ENCODE measurements at places on chromosomes 1 and 21. TPM values are rescaled to one million over a fixed set of nuclear protein-coding genes. Genes with fewer than 3 reads are reported as not detected.

Gene TRAF3IP3
- 1.4 TPM for total RNA-seq

Gene HMGCS2
- 867 TPM for total RNA-seq

GRCh38 chr1:82108843-82109242, 308.1 kb downstream of the ADGRL2 start:
- DNase-seq, result no peak

Gene ORC1
- total RNA-seq, result 0.38 TPM

DNA sequence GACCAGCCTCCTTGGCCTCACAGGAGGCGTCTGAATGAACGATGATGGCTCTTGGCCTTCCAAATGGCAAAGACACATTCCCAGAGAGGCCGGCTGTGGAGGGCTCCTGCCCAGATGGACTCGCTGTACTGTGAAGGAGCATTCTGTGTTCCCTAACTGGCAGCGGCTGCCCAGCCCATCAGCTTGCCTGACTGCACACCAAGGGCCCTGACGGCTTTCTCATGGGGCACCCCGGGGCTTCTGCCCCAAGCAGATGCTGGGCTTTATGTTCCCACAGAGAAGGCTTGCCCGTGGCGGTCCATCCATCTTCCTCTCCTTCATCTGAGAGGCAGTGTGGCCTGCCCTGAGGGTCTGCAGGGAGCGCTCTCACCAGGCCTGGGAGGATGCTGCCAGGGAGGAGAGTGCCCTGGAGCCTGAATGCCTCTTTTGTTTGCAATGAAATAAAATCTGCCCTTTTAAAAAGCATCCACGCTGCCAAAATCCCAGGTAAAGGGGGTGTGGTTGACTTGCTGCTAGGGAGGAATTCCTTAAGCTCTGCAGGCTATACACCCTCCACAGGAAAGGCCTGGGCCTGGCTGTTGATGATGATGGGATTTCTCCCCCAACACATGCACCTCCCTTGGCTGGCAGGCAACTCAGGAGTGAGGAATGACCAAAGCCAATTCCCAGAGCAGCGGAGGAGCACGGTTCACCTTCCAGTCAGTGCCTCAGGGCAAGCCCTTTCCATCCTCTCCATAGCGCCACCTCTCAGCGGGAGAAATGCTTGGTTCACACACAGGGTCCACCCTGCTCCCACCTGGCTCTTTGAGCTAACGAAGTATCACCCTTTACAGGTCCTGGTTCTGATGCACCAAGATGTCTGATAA, 84.6 kb upstream of the SSX2IP start:
- DNase-seq, result no peak

- no peak for DNase-seq
These were observed 402.0 kb downstream of the MATN1 start for GRCh38 chr1:30321246-30321910.

DNA sequence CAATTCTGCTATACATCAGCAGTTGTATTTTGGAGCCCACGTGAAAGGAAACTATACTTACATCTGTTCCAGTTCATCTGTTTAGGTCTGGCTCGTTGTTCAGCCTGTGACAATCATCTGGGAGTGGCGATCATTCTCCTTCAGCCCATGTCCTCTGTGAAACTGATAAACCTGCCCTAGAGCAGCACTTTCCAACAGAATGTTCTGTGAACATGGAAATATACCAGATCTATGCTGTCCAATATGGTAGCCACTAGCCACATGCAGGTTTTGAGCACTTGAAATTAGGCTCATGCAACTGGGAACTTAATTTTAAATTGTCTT, 24.5 kb upstream of the COQ8A start:
- DNase-seq, result no peak

DNA sequence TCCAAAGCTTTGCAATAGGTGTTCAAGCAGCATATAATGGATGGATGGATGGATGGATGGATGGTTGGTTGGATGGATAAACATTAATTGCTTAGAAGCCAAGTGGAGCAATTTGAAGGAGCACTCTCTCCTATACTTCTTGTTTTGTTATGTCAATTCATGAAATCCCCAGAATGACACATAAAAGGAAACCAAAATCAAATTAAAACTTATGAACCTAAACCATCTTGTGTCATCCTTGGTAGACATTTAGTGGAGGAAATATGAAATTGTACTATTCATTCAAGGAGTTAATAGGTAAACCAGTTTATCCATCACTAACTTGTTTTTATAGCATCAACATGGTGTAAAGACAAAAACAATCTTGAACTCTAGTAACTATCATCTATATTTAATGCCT, 122.5 kb downstream of the NR5A2 start:
- DNase-seq, result no peak

- DNase-seq, result no peak
These were observed 218.7 kb upstream of the FOXD3 start for GRCh38 chr1:63103682-63104081.

DNA sequence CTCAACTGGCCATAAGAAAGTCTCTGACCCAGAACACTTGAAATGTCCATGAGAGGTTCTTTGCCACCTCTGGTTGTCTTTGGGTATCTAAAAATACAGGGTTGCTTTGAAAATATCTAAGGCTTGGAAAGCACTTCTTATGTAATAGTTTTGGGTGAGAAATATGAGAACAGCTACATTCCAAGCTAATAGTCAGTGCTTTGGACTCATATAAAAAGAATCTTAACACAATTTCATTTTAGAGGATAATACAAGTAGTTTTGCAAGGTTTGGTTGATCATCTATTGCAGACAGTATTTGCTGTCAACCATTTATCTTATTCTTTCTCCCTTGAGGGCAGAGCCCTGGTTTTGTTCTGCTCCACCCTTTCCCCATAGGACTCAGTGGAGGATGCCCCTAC, 207.5 kb downstream of the KCNK2 start:
- no peak for DNase-seq

DNA sequence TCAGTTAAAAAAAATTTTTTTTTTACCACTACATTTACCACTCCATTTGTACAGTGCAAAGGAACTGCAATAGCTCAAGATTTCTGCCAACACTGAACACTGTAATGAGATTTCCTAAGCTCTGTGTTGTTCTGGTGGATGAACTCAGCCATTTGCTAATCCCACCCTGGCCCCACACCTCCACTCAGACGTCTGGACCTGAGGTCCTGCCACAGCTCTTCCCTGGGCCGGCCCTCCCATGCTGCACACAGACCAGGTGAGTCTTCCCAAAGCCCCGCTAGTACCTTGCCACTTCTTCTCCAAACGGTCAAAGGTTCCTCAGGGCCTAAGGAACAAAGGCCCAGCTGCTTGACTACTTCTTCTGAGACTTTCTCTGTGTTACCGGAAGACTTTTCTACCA, 56.4 kb downstream of the SLC45A1 start:
- no peak for DNase-seq

Gene NBPF20
- 10.0 TPM for total RNA-seq

DNA sequence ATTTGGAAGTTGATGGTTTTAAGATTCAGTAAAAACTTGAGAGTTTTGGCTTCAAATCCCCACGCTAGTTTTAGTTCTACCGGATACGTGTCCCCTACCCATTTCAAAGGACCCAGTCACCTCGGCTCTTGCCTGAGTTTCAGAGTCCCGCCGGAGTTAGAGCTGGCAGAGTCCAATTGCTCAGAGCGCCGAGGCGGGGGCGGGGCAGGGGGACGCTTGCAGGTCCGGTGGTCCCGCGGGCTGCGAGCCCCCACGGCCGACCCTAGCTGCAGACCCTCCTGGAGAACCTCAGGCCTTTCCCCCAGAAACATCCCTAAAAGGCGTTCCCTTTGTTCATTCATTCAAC, 765 bp upstream of the VPS45 start:
- peak; percentile 67 for DNase-seq

DNA sequence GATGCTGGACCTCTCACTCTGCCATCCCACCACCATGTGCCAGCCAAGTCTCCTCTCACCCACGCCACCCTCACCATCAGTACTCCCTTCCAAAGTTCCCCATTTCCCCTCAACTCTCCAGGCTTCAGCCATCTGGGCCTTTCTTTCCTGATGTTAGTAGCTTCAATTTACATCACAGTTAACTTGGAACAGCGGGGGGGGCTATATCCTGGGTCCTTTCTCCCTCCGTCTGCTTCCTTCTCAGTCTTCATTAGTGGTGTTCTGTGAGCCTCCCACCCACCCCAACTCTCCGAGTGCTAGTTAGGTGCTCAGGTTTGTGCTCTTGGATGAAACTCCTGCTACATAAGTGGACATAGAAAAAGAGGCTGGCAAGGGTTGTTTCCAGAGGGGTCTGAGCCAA, 31.9 kb downstream of the KCNC4 start:
- DNase-seq, result no peak

DNA sequence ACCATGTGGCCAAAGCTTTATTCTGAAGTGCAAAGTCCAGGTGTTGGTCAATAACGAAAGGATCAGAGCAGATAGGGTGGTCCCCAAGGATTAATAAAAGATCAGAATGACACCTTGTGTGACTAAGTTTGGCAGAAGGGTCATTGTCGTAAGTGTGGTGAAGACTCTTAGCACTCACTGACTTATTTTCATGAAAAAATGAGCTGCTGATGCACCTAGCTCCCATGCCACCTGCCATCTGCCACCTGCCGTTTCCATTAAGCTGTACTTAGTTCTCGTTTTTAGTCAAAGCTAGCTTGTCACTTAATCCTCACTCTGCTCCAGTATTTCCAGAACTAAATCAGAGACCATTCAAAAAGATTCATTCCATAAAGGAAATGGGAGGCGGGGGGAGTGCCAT, 112.6 kb downstream of the SEC16B start:
- DNase-seq, result no peak

- no peak for DNase-seq
These were observed 141.9 kb downstream of the CLEC20A start for GRCh38 chr1:178354816-178355215.

GRCh38 chr1:10084045-10084444, 51.3 kb downstream of the UBE4B start:
- no peak for DNase-seq

DNA sequence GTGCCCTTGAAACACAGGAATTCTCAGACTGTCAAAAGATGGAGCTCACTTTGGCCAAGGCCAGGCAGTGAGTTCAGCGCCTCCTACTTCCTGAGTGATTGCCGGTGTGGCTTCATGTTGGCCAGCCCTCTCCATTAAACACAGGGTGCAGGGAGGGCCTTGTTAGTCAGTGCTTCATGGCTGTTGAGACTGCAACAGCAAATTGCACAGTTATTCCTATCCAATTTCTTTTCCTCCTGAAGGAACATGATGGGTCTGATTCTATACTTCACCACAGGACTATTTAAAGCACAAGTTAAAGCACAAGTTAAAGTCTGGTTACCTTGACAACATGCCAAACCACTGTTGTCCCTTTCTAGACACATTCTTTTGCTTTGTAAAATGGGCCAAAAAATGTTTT, 156.6 kb downstream of the SIPA1L2 start:
- DNase-seq, result no peak

Gene ADAMTS4
- total RNA-seq, result 1.1 TPM

- DNase-seq, result no peak
These were observed 19.5 kb downstream of the S100B start for GRCh38 chr21:46585191-46585953.

Gene VCAM1
- total RNA-seq, result 8.9 TPM

DNA sequence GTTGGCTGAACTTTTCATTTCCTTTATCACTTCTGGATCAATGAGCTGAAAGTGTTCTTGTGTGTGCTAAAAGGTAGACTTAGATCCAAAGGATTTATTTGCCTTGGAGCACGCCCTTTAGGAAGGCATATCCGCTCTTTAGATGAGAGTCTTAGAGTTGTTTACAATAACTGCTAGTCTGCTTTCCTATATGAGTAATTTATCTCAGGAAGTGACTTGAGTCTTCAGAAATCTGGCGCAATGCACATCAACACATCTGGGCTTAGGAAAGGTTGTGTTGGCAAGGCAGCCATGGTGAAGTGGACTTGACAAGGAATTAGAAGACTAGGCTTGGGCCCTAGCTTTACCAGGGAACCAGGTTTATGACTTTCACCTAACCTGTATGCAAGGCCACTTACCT, 204.1 kb upstream of the PTGFR start:
- DNase-seq, result no peak

DNA sequence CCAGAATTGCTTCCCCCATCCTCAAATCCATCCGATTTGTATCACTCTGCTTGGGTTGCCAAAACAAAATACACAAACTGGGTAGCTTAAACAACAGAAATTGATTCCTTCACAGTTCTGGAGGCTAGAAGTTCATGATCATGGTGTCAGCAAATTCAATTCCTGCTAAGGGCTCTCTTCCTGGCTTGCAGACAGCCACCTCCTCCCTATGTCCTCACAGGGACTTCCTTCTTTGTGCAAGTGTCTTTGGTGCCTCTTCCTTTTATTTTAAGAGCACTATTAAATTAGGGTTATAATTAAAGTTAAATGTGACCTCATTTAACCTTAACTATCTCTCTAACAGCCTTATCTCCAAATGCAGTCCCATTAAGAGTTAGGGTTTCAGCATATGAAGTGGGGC, 112.8 kb downstream of the PLPP3 start:
- DNase-seq, result no peak

Gene OPTC
- not detected for total RNA-seq

GRCh38 chr1:207858806-207859205, 52.1 kb downstream of the CD34 start:
- no peak for DNase-seq

- DNase-seq, result no peak
These were observed 6.0 kb downstream of the DYNLT5 start for GRCh38 chr1:66758241-66758755.

DNA sequence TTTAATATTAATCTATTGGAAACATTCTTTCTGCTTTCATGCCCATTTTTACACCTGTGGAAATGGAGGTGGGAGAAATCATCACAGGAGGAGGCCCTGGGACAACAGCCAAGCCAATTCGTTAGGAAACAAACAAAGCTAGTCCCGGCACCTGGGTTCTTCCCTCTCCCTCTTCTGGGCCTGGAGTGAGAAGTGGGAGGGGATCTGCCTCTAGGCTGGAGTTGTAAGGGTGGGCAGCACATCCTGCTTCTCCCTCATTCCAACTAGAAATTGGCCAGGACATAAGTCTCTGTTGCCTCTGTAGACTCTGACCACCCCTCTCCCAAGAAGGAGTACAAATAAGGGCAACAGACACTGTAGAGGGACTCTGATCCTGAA, 20.2 kb upstream of the ERO1B start:
- no peak for DNase-seq

Gene RYR2
- total RNA-seq, result 0.03 TPM

DNA sequence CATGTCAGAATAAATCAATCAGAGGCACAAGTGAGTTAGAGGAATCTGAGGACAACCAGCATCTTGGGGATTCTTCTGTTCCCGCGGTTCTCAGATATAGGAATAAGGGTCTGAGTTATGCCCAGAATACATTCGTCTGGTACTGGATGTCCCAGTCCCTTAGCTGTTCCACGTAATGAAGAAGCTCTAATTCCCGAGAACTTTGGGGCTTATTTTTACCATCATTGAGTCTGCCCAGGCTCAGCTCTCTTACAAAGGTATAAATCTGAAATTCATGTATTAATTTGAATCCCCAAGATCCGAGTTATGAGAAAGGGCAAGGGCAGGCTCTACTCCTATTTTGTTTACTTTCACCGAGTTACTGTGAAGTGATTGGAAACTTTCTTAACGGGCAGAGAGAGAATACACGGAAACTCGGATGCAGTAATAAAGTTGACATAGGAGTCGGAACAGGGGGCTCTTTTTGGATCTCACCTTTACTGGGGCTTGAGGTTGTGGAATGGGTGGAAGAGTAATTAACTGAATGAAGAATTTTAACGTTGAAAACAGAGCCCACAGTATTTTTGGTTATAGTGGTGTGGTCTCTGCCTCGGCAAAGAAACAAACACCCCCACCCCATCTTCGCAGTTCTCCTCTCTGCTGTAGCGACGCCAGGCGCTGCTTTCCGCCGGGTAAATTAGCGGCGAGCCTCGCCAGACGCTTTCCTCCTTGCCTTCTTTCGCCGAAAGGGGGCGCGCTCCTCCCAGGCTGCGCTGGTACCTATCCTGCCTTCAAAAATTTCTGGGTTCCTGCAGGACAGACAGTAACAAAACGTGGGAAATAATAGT, 7.1 kb downstream of the PRRX1 start:
- no peak for DNase-seq
